ENCODE measurements at places on chromosomes 16 and 17.

DNA sequence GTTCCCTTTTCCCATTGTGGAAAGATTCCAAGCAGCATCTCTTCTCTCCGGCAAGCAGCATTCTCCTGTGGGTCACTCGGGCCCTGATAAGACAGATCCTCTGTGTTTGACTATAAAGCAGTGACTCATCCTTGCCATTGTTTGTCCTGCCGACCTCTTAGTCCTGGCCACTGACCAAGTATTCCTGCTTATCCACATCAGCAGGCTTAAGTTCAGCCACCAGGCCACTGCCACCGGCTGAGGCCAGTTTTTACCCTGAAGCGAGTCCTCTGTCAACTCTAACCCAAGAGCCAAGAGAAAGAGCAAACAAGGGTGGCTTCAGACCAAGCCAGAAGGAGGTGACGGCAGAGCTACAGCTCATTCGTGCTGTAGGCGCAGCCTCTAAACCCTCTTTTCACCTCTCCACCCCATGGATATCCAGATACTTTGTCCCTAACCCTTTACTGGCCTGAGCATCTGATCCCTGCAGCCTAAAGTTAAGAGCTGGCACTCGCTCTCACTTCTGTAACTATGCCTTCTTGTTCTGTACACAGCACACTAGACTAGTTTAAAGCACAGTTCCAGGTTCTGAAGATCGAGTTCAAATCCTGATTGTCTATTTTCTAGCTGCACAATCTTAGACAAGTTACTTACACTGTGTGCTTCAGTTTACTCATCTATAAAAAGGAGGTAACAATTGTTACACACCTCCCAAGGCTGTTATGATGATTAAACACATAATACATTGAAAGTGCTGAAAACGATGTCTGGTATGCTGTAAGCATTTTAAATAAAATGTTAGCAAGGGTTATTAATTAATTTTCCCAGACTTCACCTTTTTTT is 31.0 kb downstream of the SOX9 start:
- DNase-seq: peak; percentile 48

DNA sequence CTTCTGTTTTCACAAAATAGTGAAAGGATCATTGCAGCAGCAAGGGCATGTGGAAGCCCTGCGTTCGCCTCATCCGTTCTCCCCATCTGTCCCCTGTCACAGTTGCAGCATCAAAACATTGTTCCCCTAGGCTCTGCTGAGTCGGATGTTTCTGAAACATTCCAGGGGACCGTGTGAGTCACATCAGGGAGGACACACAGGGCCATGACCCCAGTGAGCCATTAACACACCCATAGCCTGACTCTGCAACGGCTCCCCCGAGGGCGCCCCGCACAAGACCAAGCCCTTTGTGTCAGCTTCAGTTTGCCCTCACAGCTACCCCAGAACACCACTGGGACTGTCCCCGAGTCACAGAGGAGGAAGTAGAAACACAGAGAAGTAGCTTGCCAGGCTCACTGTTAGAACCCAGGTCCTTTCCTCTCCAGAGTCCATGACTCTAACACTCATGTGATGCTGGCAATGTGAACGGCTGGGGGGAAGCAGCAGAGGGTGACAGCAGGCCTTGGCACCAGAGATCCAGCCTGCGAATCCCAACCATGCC is 63.3 kb upstream of the HSBP1 start:
- peak; percentile 50 for DNase-seq

DNA sequence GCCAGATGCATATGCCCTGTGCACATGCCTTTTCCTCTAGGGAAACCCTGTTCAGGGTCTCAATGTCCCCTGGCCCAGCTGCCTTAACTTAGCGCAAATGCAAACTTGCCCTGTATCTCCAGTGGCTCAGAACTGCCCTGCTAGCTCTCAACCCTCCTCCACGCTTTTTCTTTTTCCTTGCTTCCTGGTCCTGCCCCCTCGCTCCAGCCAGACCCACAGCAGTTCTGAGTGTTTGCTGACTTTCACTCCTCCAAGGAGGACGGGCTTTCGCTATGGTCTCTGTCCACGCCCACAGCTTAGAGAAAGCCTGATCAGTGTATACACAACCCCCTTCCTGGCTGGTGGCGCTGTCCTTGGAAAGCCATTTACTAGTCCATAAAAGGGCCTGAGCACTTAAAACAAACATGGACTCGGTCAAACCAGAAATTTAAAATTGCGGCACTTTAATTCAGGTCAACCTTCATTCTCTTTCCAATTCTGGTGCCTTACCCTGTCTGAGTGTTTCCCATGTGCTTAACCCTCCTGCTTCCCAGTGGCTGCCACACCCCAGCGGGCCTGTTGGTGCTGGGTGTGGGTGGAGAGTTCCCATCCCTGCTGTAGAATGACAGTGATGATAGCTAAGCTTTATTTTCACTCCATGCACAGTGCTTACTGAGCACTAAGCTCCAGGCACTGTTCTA is 15.6 kb upstream of the TMEM98 start:
- DNase-seq: no peak

- DNase-seq: no peak
These were observed 10.5 kb upstream of the TIMP2 start for GRCh38 chr17:78935419-78936323.

DNA sequence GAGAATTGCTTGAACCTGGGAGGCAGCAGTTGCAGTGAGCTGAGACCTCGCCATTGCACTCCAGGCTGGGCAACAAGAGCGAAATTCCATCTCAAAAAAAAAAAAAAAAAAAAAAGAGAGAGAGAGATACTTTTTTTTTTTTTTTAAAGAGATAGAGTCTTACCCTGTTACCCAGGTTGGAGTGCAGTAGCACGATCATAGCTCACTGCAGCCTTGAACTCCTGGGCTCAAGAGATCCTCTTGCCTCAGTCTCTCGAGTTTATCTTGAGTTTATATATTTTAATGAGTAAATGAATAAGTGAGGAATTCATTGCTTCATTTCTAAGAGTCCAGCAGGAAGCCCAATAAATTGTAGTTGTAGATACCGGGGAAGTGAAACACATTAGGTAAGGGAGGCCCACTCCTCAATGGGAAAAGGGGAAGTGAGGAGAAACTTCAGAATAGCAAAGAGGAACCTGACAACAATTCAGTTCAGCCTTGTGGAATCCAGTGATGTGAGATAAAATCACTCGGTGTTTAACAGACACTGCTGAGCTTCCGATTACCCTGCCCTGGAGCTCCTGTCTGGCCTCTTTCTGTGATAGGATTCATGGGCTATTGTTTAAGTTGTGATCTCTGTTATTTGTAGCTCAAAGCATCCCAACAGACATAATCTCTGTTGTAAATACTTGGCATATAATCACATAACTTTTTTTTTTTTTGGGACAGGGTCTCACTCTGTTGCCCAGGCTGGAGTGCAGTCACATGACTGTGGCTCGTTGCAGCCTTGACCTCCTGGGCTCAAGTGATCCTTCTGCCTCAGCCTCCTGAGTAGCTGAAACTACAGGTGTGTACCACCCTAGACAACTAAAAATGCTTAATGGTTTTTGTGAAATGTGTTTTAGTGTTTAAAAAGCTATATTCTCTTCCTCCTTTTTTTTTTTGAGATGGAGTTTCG is 15.8 kb upstream of the ITGAM start:
- DNase-seq: no peak

- no peak for DNase-seq
These were observed 752 bp downstream of the EXOSC6 start for GRCh38 chr16:70250748-70251628.

DNA sequence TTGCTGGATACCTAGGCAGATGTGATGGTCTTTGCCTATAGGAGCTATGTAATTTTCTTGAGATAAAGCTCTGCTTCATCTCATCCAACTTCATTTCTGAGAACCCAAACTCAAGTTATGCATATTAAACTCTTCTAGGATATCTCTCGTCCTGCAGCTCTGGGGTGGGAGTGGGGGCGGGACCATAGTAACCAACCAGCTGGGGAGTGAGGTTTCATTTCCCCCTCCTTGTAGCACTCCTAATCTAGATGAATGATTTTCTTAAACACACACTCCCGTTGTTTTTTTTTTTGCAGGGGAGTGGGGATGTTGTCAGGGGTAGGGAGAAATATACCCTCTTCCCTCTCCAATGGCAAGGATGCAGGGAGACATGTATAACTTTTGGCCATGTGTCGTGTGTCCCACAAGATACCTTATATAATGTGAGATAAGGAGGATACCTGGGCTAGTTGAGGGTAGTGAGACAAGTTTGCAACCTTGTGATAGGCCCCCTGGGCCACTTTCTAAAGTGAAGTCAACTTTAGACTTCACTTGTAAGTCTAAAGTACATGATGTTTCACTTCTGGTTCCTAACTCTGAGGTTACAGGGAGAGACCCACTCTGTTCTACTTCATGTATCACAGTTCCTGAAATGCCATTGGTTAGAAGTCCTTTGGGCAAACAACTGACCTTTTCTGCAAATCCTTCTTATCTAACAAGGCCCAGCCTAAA is 10.5 kb upstream of the HEATR6 start:
- DNase-seq: no peak

DNA sequence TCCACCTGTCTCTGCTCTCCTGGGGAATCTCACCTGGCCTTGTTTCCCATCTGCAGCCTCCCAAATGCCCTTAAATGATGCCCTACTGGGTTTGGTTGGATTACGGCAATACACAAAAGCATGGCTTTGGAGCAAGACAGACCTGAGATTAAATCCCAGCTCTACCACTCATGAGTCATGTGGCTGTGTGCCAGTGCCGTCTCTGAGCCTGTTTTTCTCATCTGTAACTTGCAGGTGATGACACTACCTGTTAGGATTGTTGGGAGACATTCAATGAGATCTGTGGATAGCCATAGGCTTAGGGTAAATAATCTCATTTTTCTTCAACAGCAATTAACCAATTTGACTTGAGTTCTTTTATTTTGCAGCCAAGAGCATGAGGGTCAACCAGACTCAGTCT is 240.3 kb downstream of the MAF start:
- no peak for DNase-seq

GRCh38 chr16:2090481-2090776 is 42.6 kb downstream of the TSC2 start:
- DNase-seq: no peak

DNA sequence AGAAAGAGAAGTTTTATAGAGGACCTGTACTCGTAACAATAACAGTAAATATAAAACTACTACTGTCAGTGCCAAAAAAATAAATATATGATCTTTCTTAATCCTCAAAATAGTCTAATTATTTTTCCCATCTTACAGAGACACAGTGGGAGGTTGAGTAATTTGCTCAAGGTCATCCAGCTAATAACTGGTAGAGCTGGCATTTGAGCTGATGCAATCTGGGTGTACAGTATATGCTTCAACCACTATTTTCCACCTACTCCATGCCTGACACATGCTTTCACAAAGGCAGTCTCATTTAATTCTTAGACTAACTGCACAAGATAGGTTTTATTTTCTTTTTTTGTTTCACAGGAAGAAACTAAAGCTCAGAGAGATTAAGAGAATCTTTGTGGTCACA is 33.6 kb downstream of the PIGL start:
- DNase-seq: no peak

DNA sequence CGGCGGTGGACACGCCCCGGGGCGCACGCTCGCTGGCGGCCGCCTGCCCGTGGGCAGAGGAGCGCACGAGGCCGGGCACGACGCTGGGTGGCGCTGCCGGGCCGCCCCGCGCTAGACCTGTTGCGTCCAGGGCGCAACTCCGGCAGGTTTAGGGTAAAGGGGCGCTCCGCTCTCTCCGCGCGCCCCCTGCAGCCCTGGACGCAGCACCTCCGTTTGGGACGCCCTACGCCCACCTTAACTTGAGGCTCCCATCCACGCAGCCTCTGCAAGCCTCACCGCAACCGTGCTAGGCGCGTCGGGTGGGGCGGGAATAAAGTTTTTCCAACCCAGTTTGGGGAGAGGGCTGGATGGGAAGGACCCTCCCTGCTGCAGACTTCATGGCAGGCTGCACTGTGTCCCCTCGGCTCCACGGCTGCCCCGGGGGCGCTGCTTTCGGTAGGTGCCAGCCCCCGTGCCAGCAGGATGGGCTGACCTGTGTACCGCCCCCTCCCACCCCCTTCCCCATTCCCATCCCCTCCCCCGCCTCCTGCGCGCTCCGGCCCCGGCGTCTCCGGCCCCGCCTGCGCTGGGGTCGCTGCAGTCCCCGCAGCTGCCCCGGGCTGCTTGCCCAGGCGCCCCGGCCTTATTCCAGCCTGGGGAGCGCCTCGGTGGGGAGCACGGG is at the start of gene SYT17:
Gene SYT17 (plus strand): TSS at position 531 of the 661 bp plus-strand sequence. CDS start 407 bp downstream, outside the sequence.
- DNase-seq: peak; percentile 14

- no peak for DNase-seq
These were observed 1.1 kb downstream of the DRC7 start for GRCh38 chr16:57695680-57696069.

- no peak for DNase-seq
These were observed 304.8 kb downstream of the RBFOX1 start for GRCh38 chr16:7637446-7637845.

- no peak for DNase-seq
These were observed 103.2 kb upstream of the SMURF2 start for GRCh38 chr17:64765191-64765889.

- DNase-seq: no peak
These were observed 7.3 kb downstream of the TNRC6A start for GRCh38 chr16:24736758-24737157.
